ENCODE measurements at places on chromosomes 16 and 17. TPM values are rescaled to one million over a fixed set of nuclear protein-coding genes. Genes with fewer than 3 reads are reported as not detected.
A peak's percentile ranks its signal among the peaks of the same experiment; 100 is the strongest.

The LRRC37A gene
- total RNA-seq = 0.12 TPM

The KRT36 gene
- not detected for total RNA-seq

The NTN3 gene
- total RNA-seq = 1.5 TPM

- H3K4me1 ChIP-seq = no peaks in the 10 kb centered on the region
- H3K27ac ChIP-seq = no peak overlapping the region
- H3K36me3 ChIP-seq = no peaks in the 10 kb centered on the region
- H3K27me3 ChIP-seq = no peaks in the 10 kb centered on the region
- DNase-seq = no peak
- H3K4me3 ChIP-seq = no peak overlapping the region
Measured at GRCh38 chr16:81808933-81809480, 29.9 kb downstream of the PLCG2 start.

- H3K27me3 ChIP-seq = no peaks in the 10 kb centered on the region
- H3K4me3 ChIP-seq = no peak overlapping the region
- peaks cover 11% of the 10 kb centered on the region for H3K4me1 ChIP-seq
- DNase-seq = no peak
- no peak overlapping the region for H3K27ac ChIP-seq
Measured at GRCh38 chr17:75945211-75945610, 4.4 kb upstream of the FBF1 start.

DNA sequence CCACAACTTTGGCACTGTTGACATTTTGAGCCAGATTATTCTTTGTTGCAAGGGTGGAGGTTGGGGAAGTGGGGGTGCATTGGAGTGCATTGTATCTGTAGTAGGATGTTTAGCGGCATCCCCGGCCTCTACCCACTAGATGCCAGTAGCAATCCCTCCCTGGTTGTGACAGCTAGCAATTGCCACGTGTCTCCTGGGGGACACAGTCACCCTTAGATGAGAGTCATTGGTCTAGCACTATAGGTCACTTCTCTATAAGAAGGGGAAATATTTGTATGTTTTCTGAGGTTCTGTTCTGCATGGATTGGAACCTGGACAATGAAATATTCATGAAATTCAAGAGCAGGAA lies 32.4 kb downstream of the MSI2 start:
- H3K27ac ChIP-seq = peak overlapping the region; percentile 79
- no peak overlapping the region for H3K4me3 ChIP-seq
- H3K36me3 ChIP-seq = no peaks in the 10 kb centered on the region
- DNase-seq = no peak
- H3K27me3 ChIP-seq = no peaks in the 10 kb centered on the region

- H3K4me3 ChIP-seq = no peak overlapping the region
- no peak for DNase-seq
- no peaks in the 10 kb centered on the region for H3K36me3 ChIP-seq
Measured at GRCh38 chr17:83161298-83162034, 82.1 kb downstream of the METRNL start.

DNA sequence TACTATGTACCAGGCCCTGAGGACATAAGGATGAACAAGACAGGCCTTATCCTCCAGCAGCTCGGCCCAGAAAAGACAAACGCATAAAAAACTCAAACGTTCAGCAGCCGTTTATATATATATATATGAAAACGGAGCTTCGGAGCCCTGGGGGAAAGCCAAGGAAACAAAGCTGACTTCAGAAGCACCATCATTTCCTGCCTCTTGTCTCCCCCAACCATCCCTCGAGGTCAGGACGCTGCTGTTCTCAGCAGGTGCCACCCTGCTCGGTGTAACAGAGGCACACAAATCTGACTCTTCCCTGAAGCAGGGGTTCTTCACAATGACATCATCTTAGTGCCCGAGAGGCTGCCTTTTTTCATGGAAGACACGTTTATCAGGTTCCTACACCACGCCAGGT lies 146.9 kb downstream of the ZNF423 start:
- no peak for DNase-seq
- H3K4me1 ChIP-seq = no peaks in the 10 kb centered on the region
- H3K36me3 ChIP-seq = no peaks in the 10 kb centered on the region
- no peak overlapping the region for H3K27ac ChIP-seq
- no peaks in the 10 kb centered on the region for H3K27me3 ChIP-seq

DNA sequence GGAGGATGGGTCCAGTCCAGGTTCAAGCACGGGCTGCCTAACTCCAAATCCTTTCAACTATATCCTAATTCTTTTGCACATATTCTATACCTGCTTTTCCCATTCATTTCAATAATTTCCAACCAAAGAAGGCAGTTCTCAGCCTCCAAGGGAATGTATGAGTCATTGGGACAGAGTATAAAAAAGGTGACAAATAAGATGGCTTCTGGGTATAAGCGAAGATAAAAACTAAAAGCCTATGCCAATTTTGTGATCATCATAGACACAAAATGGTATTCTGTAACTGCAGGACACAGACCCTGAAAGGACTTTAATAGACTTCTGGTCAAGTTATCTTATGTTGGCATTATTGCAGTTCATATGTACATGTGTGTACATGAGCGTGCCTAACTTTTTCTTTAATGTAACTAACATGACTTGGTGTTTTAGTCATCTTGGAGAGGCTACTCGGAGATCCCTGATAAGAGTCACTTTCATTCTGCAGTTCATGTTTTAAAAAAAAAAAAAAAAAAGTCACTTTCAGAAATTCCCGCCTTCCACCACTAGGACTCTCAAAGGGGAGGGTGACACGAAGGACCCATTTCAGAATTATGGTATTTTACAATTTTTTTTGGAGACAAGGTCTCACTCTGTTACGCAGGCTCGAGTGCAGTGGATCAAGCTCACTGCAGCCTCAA lies 17.3 kb downstream of the COG1 start:
- H3K36me3 ChIP-seq = no peaks in the 10 kb centered on the region
- no peaks in the 10 kb centered on the region for H3K27me3 ChIP-seq
- DNase-seq = no peak
- H3K4me1 ChIP-seq = no peaks in the 10 kb centered on the region
- H3K4me3 ChIP-seq = no peak overlapping the region
- H3K27ac ChIP-seq = peak overlapping the region; percentile 26

- no peaks in the 10 kb centered on the region for H3K27me3 ChIP-seq
- H3K36me3 ChIP-seq = no peaks in the 10 kb centered on the region
- peaks cover 40% of the 10 kb centered on the region for H3K4me1 ChIP-seq
- peak overlapping the region; percentile 91 for H3K27ac ChIP-seq
- H3K4me3 ChIP-seq = peak overlapping the region; percentile 32
Measured at GRCh38 chr16:81313701-81314602, 810 bp upstream of the GAN start.

All from adrenal gland (tissue), 19 donors.